Urinary bladder (tissue), 4 donors: ENCODE measurements at places on chromosomes 1 and 21.

DNA sequence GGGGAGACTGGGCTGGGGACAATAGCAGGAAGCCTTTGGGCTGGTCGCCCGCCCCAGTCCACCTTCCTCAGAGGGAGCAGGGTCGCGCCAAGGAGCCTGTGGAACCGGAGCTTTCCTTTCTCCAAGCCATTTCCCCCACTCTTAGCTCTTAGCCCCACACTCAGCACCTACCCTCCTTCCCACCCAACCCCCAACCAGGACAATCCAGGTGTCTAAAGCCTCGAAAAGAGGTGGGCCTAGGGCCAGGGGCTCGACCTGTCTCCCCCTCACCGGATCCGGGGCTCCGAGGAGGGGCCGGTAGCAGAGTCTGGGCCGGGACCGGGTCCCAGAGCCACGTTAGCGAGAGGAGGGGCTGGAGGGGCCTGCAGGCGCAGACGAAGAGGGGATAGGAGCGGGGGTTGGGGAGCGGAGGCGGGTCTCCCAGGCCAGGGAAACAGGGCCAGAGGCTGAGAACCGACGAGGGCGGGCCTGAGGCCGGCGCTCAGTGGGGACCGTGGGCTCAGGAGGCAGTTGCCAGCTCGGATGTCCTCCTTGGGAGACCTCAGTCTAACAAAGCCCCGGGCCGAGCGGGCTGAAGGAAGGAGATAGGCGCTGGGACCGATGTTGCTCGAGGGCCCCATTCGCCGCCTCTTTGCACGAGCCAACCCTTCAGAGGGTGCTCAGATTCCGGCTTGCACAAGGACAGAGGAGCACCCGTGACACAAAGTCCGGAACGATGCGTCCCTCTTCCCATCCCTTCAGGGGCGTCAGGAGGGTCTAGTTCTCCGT, 943 bp downstream of the SEMA6C start:
- no peak for DNase-seq

GRCh38 chr1:24391882-24392603, 21.5 kb downstream of the STPG1 start:
- DNase-seq, result no peak

- DNase-seq, result no peak
Measured at GRCh38 chr1:77994117-77994705, 10.5 kb upstream of the DNAJB4 start.

- no peak for DNase-seq
Measured at GRCh38 chr21:40146216-40146837, 279.1 kb downstream of the PCP4 start.

GRCh38 chr1:204873176-204873575, 2.5 kb downstream of the NFASC start:
- no peak for DNase-seq
